Stimulated activated naive CD4-positive, alpha-beta T cell treated with Interleukin-2 at 50 U/mL for 16 hours (primary cell): ENCODE measurements at places on chromosomes 1 and 21.

DNA sequence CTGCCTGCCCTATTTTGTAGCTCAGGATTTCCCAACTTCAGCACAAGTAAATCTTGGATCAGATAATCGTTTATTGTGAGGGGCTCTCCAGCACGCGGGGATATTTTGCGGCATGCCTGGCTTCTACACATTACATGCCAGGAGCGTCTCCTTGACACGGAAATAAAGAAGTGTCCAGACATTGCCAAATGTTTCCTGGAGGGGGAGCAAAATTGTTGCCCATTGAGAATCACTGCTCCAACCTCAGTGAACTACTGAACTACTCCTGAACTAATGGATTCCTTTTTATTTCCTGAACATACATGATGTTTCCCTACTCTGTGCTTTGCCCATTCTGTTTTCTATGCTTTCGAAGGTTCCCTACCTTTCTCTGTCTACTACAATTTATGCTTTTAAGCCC, 1359.1 kb upstream of the ADGRL2 start:
- DNase-seq: no peak

DNA sequence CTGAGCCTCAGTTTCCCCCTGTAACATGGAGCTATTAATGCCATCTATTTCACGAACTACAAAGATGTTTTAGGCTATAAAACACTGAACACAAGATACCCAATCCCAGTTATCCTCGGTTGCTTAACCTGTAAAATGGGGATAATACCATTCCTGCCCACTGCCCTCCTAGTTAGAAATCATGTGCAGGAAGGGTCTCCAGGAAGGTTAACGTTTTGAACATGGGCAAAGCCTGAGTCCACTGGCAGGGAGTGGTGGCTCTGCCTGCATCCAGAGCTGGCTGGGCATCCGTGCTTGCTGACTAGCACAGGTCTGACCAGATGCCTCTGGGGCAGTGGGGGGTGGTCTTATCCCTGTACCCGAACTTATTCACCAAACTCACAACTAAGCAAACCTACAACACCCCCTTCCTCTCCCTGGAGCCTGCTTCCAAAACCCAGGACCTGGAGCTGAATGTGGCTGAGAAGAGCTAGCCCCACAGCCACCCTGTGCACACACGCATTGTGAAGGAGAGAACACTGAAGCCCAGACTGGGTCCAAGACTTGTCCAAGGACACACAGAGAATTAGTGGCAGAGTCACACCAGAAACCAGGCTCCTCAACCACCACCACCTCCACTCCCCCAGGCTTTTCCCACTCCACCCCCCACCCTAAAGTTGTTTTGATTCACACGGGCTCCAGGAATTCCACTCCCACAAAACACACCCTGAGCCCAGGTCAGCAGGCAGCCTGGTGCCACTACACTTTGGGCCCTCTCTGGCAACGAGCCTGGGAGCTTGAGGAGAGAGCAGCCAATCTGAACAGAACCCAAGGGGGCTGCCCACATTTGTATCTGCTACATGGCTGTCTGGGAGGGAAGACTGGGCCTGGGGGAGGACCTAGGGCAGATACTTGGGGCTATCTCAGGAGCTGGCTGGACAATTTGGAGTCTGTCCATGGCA, 1.6 kb downstream of the E2F2 start:
- DNase-seq: no peak

DNA sequence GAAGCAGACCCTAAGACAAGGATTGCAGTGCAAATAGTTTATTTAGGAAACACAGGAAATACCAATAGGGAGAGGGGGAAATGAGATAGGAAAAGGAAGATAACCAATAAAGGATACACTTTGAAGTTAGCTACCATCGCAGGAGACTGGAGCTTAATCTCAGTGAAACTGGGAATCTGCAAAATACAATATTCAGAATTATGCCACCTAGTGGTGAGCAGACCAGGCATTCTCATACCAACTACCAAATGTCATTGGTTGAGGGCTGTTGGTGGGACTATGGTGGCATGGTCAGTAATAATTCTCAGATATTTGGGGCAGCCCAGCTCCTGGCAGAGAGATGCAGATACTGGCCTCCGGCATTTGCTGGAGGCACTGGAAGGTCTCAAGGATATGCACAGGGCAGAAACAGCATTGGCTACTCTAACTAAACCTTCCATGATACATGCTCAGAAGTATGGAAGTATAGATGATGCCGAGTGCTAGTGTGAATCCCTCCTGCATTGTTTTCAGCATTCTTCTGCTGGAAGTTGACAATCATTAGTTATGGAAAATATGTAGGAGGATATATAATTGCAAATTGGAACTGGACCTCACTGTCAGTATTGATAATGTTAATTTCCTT, 11.8 kb upstream of the ZFP69B start:
- no peak for DNase-seq

GRCh38 chr1:8629241-8630091, 188.0 kb downstream of the RERE start:
- DNase-seq: no peak
